Right atrium auricular region (tissue), 2 donors: ENCODE measurements at places on chromosomes 5 and 9. TPM values are rescaled to one million over a fixed set of nuclear protein-coding genes. Genes with fewer than 3 reads are reported as not detected.

AQP3 gene
- total RNA-seq: 14.3 TPM

DNA sequence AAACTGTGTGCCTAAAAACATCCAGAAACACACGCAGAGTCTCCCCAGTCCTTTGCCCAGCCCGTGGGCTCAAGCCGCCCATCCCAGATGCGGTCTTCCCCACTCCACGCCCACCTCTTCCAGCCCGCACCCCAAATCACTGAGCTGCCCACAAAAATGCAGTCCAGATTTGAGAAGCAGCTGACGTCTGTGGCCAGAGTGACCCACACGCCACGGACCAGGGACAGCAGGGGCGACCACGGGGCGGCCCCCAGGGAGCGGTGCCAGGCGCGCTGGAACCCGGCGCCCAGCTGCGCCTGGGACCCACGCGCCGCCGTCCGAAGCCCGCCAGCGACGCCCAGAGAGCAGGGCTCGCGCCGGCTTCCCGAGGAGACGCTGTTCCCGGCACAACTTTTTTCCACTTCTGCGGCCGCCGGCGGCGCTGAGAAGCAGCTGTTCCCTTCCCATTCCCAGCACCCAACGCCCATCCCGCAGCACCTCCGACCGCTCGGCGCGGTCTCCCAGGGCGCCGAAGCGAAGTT is 674 bp downstream of the LHFPL2 start:
- no peak for DNase-seq

ADCY2 gene
- not detected for total RNA-seq

ST8SIA4 gene
- 1.9 TPM for total RNA-seq

CCDC180 gene
- 0.96 TPM for total RNA-seq
